Effector CD4-positive, alpha-beta T cell (primary cell): ENCODE measurements at places on chromosomes 5 and 9.
A peak's percentile ranks its signal among the peaks of the same experiment; 100 is the strongest.

- no peak for DNase-seq
These were observed 42.2 kb upstream of the FABP6 start for GRCh38 chr5:160187091-160187490.

GRCh38 chr9:99682870-99683269 is 138.8 kb upstream of the NR4A3 start:
- DNase-seq = no peak

GRCh38 chr9:20033511-20033910 is 244.7 kb upstream of the SLC24A2 start:
- no peak for DNase-seq

DNA sequence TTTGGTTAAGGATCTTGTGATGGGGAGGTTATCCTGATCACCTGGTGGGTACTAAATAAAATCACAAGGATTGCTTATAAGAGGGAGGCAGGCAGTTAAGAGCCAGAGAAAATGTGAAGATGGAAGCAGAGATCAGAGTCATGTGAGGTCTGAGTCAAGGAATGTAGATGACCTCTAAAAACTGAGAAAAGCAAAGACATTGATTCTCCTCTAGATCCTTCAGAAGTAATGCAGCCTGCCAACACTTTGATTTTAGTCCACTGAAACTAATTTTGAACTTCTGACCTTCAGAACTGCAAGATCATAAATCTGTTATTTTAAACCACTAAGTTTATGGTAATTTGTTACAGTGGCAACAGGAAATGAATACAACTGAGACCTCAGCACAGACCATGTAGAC is 499.0 kb downstream of the GADD45G start:
- DNase-seq = no peak

DNA sequence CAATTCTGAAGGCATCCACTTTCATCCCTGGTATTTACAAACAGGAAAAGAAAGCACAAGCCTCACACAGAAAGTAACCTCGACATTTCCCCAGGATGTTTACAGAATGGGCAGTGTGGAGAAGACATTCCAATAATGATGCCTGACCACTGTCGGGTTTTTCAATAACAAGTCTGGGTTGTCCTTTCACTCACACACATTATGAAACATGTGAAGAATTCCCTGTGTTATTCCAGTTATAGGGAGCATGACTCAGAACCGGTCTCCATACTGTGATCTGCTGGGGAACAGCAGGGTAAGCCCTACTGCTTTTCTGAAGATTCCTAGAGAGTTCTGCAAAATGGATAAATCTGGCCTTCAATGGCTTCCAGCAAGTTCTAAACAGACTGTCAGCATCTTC is 155.3 kb downstream of the ADAMTS12 start:
- no peak for DNase-seq

GRCh38 chr9:26237256-26237655 is 559.0 kb upstream of the TUSC1 start:
- DNase-seq = no peak

GRCh38 chr9:22035591-22036011 is 26.5 kb upstream of the CDKN2B start:
- DNase-seq = no peak

DNA sequence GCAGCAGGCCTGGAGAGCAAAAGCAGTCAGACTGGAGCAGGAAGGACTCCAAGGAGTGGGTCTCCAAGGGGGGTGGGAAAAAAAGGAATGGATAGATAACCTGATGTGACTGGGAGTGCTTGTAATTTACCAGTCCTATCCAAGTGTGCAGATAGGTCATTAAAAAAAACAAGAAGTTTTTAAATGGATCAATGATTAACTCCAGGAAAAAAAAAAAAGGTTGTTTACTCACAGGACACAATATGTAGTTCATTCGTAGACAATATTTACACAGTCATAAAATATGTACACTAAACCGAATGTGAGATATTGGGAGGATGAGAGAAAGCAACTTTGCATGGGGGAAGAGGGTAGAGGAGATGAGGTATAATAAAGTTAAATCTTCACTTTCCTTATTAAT is 20.4 kb downstream of the ZBTB5 start:
- no peak for DNase-seq

- DNase-seq = no peak
These were observed 899 bp upstream of the RAPGEF6 start for GRCh38 chr5:131635684-131636572.

DNA sequence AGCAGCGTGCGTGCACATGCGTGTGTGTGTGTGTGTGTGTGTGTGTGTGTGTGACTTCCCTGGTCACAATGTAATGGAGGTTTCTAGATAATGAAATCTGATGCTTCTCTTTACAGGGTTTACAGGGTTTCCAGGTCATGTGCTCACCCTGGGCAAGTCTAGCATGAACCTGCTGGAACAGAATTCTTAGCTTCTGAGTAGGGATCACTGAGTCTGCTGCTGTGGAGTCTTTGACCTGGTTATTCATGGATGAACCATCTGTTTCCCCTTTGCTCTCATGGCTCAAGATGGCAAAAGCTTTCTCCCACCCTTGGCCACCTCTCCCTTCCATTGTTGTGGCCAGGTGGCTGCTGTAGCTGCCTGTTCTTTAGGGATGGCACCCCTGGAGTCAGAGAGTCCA is 111.6 kb upstream of the SHB start:
- DNase-seq = no peak

- no peak for DNase-seq
These were observed 299.2 kb downstream of the CD180 start for GRCh38 chr5:66897356-66897755.

GRCh38 chr9:116905171-116905588 is 218.1 kb downstream of the TRIM32 start:
- DNase-seq = no peak

- no peak for DNase-seq
These were observed 488.2 kb downstream of the NTRK2 start for GRCh38 chr9:85157772-85158171.

DNA sequence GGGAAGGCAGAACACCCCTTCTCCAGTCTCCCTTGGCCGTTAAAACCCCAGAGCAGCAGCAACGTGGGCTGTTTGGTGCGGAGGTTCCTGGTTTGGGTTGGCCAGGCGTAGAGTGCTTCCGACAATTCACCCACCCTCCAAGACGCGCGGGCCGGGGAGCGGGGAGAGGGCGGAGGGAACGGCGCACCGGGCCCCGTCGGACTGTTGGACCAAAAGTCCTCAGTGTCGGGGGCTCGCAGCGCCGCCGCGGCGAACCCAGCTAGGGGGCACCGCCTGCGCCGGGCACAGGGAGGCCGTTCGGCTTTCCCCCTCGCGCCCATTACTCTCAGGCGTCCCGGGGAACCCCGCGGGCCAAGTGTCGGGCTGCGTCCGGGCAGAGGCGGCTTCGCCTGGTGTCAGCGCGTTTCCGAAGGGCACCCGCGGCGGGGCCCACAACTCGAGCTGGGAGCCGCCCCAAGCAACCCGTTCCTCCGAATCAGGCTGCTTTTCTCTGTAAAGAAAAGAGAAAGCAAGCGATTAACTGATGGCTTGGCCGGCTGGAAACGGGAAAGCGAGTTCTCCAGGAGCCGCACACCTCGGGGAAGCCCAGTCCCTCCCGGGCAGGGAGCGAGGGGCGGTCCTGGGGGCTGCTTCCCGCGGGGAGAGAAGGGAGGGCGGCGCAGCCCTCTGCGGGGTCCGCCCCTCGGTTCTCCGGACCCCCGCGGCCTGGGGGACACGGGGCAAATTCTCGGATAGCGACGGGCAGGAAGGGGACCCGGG is 145.5 kb downstream of the ERCC6L2 start:
- no peak for DNase-seq

DNA sequence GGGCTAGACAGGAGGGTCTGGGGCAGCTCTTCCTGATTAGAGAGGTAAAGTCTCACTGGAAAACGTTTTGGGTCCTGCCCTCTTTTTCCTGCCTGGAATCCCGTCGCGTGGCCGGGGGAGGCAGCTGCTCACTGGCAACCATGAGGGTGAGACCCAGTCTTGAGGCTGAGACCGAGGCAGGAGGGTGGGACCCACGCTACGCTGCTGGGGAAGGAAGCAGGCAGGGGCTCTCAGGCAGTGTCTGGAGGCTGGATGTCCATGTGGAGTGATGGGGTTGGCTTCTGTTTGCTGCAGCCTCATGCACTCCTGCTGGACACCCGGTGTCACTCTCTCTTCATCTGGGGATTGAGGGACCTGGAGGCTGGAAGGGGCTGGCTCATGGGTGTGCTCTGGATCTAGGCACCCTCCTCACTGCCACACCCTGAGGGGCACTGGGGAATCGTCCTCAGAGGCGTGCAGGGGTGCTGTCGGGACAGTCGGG is 11.3 kb upstream of the SLC2A6 start:
- DNase-seq = no peak

- DNase-seq = no peak
These were observed 17.9 kb upstream of the GPX8 start for GRCh38 chr5:55141945-55142690.

DNA sequence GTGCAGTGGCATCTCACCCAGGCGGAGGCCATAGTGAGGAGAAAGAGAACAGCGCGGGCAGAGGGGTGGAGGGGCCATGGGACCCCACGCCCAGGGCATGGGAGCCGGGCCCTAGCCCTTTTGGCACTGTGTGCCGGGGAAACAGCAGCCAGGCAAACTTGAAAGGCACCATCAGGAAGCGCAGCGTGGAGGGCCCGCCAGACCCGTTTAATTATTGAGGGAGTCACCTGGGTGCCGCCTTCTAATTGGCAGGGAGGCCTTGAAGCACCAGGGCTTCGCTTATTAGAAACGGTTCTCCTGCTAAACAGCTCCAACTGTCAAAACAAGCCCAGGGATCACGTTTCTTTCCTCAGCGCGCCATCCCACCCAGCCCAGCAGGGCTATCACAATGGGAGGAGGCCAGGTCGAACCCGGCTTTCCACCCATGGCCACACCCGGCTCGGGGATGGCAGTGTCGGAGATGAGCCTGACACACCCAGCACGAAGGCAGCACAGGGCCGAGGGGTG is 104.6 kb upstream of the SARDH start:
- DNase-seq = no peak

DNA sequence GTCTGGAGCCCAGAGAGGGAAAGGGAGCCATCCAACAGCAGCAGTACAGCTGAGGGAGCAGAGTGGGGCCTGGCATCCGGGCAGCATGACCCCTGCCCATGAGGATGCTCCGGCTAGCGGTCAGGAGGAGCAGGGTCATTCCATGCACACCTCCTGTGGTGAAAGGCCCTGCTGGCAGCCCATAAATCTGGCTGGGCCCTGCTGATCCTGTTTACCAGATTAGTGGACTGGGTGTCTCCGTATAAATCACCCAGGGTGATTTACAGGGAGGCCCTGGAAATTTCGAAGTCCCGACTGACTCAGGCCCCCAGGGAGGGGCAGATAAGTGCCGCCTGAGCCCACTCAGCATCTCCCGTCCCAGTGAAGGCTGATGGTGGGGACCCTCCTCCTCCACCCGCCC is 117.6 kb upstream of the HAND1 start:
- no peak for DNase-seq

DNA sequence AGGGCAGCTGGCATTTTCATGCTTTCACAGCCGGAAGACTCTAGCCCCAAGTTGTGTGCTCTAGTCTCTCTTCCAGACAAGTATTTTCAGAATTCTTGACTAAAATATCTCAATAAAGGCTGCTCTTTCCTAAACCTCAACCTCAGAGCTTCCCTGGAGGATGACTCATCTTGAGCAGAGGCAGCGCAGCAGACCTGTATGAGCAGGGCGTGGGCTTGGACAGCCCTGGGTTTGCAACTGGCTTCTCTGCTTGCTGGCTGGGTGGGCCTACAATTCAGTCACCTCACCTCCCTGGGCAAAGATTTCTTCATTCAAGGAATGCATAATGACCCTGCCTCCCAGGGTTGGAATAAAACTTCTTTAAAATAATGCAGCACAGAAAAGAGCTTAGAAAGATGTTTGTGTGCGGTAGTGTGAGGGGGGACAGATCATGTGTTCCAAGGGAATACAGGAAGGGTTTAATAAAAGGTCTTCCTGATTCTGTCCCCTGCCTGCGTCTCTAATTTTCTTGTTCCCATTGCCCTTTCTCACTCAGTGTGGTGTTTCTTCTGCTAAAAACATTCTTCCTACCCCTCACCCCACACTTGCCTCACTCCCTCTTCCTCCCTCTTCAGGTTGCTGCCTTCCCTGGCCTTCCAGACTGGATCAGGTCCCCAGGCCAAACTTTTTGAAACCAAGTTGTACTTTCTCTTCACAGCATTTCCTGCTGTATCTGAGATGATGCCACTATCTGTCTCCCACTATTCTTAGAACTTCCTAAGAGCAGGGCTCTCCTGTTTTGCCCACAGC is 39.4 kb upstream of the MAP1B start:
- DNase-seq = no peak

- no peak for DNase-seq
These were observed 42.9 kb upstream of the SMAD5 start for GRCh38 chr5:136089791-136090190.

GRCh38 chr5:152529440-152529839 is 124.4 kb upstream of the NMUR2 start:
- DNase-seq = no peak

- DNase-seq = no peak
These were observed 1.4 kb downstream of the SKP2 start for GRCh38 chr5:36153298-36153677.

DNA sequence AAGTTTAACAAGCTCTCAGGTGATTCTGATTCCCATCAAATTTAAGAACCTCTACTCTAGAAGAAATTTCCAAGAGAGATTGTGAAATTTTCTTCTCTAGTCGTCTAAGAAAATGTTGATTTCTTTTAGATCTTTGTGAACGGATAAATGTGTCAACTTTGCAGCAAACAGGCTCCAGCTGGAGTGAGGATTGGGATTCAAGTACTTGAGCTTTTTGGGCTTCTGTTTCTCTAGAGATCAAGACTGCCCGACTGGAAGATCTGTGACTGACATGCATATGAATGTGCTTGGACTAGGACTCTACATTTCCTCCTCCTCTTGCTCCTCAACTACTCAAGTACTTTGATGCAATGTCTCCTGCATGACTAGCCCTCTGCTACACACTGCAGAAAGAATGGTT is 388.3 kb downstream of the TMEM38B start:
- no peak for DNase-seq

- no peak for DNase-seq
These were observed 203.7 kb downstream of the SH3GL2 start for GRCh38 chr9:17782430-17783149.

- DNase-seq = no peak
These were observed 77.0 kb downstream of the CYFIP2 start for GRCh38 chr5:157342822-157343402.

DNA sequence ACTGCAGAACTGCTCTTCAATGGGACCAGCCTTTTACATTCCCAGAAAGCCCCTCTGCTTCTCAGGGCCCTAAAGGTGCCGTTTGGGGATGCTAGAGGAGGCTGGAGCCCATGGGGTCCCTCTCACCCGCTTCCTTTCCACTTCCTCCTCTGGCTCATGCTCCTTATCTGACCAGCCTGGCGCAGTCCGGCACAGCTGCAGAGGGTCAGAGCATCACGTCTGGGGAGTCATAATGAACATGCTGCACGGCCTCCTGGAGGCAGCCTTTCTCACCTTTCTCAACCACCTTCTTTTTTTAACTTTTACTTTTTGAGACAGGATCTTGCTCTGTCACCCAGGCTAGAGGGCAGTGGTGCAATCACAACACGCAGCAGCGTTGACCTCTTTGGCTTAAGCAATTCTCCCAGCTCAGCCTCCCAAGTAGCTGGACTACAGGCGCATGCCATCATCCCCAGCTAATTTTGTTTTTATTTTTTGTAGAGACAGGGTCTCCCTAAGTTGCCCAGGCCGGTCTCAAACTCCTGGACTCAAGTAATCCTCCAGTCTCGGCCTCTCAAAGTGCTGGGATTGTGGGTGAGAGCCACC is 15.1 kb upstream of the TCF7 start:
- DNase-seq = no peak

GRCh38 chr5:117731446-117731845 is 1156.8 kb upstream of the SEMA6A start:
- no peak for DNase-seq

GRCh38 chr5:172772112-172772906 is 1.3 kb upstream of the DUSP1 start:
- peak; percentile 81 for DNase-seq

- no peak for DNase-seq
These were observed 12.7 kb downstream of the VAV2 start for GRCh38 chr9:133979273-133979920.
